AG09319 (cell line): ENCODE measurements at places on chromosomes 3 and 15.

DNA sequence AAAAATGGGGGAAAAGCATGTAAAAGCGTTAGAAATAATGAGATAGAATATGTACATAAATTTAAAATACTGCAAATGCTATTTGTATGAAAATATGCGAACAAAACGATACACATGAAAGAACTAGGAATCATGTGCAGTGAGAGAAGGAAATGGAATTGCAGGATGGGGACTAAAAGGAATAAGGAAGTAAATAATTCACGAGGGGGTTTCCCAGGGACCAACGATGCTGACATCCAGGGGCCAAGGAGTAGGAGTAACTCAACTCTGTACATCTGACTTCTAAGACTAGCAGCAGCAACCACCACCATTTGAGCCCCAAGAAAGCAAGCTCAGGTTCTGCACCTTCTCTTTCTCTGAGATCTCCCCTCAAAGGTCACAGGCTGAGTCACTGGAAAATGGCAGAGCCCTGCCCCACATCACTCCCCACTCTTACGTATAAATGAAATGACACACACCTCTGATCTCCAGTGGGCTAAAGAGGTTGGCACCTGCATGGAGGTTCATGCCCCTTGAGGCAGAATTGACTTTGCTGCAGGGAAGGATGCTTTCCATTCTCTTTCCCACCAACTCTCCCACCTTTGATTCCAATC, 100.0 kb upstream of the DLG1 start:
- no peak for DNase-seq

DNA sequence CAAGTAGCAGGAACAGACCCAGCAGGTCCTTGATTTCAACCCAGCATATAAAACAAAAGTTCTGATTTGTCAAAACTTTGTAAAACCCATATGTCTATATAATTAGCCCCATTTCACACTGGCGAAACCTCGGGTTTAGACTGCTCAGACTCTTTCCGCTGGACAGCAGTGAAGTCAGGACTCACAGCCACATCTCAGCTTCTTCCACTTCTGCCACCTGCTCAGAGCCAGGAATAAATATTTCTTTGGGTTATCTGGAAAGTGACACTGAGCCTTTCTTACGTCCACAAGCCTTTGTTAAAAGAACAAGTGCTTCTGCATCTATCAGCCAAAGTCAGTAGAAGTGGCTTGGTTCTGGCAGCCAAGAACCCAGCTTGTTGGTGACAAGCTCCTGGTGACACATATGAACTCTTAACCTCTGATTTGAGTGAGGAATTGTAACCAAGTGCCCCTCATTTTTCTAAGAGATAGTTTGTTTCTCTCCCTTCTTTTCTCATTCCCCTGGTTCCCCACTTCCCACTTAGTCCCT, 118.1 kb upstream of the CHD2 start:
- no peak for DNase-seq

DNA sequence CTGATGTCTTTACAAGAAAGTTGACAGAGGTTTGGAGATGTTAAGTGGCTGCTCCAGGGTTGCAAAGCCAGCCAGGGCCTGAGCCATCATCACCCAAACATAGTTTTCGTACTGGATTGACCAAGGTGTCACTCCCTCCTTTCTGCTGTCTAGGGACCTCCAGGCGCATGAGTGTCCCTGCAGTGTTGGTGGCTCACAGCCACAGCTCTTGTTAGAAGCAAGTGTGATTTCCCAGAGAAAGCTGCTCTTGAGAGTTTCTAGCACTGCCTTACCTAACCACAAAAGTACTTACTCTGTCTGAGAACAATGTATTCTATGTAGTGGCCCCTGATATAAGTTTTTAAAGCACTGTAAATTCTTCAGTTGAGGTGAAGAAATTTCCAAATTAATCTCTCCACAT, 144.1 kb downstream of the SOX2 start:
- no peak for DNase-seq

DNA sequence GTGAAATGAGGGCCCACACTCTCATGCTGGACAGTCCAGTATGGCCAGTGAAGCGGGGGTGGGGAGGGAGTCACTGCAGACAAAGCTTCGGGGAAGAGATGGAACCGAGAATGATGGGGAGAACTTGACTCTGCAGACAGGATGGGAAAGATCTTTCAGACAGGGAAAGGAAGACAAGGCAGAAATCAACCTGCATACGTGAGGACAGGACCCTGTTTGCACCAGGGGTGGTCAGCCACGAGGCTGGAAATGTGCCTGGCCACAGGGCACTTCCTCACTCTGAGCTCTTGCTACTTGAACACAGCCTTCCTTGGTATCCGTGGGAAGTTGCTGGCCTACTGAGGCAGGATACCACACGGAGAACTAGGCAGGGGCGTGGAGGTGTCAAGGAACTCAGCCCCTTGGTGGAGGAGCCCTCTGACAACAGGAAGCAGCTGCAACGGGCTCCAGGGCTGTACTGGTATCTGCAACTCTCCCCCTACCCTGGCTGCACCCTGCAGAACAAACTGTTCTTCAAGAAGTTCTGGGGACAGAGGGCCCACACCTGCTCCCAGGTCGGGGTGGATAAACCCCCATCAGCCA, 9.3 kb upstream of the SRP14 start:
- no peak for DNase-seq

DNA sequence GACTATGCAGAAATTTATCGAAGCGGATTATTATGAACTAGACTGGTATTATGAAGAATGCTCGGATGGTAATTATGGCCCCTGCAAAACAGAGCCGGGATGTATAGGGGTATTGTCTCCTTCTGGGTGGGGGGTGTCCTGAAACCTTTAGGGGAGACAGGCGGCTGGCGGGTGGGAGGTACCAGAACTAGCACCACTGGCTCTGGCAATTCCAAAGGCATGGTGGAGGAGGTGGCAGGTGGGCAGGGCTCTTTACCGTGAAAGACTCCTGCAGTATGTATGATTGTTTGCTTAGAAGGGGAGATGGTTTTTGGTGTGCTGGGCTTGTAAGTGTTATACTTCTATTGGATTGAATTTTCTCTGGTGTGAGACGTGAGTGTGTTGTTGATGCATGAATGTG, 58.4 kb downstream of the TRAK1 start:
- no peak for DNase-seq

DNA sequence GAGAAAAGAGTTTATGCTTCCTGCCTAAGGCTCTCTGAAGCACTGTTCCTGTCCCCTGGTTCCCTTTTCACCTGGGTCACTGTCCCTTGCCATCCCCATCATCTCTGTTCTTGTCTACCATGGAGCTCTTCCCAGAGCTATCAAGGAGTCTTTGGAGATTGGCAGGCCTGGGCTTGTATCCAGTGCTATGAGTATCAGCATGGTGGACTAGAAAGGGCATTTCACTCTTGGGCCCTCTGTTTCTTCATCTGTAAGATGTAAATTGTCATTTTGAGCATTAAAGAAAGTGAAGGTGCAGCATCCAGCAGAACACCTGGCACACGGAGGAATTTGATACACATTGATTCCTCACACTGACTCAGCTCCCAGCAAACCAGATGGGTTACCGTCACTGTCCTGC, 388.2 kb downstream of the CACNA2D3 start:
- no peak for DNase-seq

GRCh38 chr3:4614070-4614469, 120.9 kb downstream of the ITPR1 start:
- DNase-seq = no peak

- no peak for DNase-seq
These were observed 23.2 kb downstream of the THRB start for GRCh38 chr3:24471486-24471885.

DNA sequence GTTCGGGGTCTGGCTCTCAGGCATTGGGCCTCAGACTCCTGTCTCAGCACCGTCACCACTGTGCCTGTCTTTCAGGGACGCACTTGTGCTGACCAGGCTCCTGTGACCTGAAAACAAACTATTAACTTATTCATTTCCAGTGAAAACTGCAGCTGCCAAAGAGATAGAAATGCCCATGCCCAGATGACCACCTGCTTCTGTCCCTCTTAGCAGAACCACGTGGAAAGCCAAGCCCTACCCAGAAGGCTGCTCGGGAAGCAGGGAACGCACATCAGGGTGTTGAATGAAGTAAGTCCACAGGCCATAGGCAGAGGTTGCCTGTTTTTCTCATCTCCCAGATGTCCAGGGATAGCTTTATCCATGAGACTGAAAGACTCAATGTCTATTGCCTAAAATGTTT, 219.3 kb downstream of the EBLN2 start:
- no peak for DNase-seq

DNA sequence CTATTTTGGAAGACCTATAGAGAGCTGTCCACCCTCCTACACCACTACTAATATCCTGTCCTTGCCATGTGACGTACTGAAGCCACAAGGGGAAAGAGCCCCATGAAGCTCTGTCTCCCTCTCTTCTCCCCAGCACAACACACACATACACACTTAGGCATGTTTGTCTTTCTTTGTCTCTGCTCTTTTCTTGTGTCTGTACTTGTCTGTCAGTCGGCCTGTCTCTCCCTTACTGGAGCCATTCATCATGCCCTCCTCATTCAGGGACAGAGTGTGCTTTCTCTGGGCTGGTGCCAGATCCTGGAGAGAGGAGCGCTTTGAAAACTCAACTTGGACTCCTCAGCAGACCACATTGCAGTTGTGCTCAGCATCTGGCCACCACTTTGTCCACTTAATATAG, 47.6 kb downstream of the PSMD6 start:
- no peak for DNase-seq

- no peak for DNase-seq
These were observed 544.4 kb downstream of the ZPLD1 start for GRCh38 chr3:102979191-102979590.

- no peak for DNase-seq
These were observed 12.6 kb downstream of the ATP2C1 start for GRCh38 chr3:130906374-130906995.

DNA sequence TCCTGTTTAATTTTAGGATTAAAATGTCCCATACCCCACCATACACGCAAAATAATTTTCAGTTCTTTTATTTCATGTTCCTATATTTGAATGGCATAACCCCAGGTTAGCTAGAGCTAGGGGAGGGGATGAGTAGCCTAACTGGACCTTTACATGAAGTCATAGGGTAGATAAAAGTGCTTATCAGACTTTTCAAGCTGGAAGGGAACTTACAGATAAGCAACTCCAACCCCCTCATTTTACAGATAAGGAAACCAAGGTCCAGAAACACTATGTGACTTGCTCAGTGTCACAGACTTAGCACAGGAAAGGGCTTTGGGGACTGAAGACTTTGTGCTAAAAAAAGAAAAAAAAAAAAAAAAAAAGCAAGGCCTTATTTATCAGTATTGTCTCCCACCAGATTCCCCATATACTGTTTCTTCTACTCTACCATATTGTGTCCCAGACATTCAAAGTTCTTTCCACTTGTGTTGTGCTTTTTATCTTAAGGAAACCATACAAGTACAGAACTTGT, 10.6 kb upstream of the TNIK start:
- no peak for DNase-seq

GRCh38 chr3:82595530-82595929, 834.1 kb upstream of the GBE1 start:
- DNase-seq = no peak

- DNase-seq = no peak
These were observed 37.9 kb downstream of the NR1I2 start for GRCh38 chr3:119819806-119820205.

- DNase-seq = no peak
These were observed 136.3 kb downstream of the TMCO5A start for GRCh38 chr15:38070778-38071177.

DNA sequence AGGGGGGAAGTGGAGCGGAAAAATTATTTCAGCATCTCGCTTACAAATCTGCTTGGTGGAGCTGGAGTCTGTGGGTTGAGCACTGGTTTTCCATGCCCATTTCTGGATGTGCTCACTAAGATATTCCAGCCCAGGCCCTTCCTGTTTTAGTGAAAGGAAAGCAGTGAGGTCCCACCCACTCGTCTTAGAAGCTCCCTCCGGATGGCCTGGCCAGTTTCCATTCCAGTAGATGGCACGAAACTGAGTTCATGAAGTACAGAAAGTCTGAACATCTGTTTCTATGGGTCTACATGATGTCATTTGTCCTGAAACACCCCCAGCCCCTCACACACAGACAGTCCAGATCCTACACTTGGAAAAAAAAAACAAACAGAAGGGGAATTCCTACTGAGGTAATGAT, 31.9 kb upstream of the THSD4 start:
- DNase-seq = peak; percentile 85

DNA sequence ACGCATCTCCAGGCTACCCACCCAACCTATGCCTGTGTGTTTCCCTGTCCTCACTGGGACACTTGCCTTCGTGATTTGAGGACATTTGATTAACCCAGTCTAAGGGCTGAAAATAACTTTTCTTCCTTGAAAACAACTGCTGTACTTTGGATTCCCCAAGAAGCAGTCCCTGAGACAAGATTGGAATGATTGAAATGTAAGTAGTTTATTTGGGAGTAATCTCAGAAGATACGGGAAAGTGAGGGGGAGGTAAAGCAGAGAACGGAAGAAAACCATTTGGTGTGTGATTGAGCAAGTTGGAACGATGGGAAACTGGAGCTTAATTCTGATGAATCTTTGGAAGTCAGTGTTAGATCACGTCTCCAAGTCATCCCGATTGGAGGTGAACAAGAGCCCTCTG, 143.8 kb upstream of the LMCD1 start:
- no peak for DNase-seq

DNA sequence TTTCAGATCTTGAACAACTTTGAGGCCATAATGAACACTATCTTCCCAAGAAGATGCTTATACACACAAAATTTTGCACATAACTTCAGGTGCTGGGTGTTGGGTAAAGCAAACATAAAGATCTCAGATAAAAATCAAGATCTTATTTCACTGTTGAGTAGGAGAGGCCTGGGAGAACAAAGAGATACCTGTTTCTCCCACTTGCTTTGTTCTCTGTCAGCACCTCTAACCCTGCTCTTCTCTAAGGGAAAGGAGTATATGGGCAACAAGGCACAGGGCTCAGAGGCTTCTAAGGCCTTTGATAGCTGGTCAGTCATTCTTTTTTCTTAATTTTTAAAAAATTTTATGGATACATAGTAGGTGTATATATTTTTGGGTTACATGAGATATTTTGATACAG, 3.6 kb upstream of the GK5 start:
- no peak for DNase-seq

DNA sequence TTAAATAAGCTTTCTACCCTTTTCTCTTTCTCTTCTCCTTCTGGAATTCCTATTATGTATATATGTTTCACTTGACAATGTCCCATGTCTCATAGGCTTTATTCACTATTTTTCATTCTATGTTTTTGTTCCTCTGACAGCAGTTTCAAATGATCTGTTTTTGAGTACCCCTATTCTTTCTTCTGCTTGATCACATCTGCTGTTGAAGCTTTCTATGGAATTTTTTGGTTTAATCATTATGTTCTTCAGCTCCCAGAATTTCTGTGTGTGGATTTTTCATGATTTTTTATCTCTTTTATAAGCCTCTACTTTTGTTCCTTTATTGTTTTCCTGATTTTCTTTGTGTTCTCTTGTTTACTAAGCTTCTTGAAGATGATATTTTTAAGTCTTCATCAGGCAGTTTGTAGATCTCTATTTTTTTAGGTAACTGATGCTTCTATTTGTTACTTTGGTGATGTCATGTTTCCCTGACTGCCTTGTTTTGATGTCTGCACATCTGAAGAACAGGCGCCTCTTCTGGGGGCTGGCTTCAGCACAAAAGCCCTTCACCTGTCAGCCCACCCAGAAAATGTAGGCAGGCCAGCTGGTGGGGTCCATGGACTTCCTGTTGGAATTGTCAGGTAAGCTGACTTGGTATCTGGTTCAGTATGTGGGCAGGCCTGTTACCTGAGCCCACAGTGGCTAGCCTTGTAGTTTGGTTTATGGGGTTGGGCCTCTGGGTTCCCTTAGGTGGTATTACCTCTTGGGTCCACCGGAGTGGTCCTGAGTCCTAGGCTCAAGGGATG, 15.8 kb downstream of the FAM227B start:
- DNase-seq = no peak

GRCh38 chr3:32359766-32360492, 31.7 kb upstream of the CMTM7 start:
- DNase-seq = no peak

GRCh38 chr3:67094774-67095173, 96.7 kb downstream of the KBTBD8 start:
- DNase-seq = no peak
